IPS-NIHi11 (cell line): ENCODE measurements at places on chromosomes 12 and 14.

DNA sequence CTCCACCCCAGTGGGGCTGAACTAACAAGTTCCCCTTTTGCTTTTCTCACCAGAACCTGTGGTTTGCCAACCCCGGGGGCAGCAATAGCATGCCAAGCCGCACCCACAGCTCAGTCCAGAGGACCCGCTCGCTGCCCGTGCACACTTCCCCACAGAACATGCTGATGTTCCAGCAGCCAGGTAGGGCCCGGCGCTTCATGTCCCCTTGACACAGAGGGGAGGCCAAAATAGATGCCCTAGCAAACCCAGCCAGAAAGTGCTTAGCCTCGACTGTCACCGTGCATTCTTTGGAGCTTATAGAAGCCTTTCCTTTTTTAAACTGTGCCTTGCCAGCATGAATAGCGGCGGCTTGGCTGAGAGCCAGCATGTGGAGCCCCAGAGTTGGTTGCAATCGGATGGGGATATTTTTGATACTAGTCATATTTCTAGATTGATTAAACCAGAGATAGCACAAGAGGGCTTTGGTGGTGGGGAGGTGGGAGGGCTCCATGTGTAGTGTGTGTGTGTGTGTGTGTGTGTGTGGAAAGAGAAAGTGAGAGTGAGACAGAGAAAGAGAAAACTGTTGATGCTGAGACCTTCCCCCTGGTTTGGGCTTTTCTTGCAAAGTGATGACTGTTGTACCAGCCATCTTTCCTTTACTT lies 126.1 kb downstream of the GCH1 start:
- DNase-seq, result no peak

DNA sequence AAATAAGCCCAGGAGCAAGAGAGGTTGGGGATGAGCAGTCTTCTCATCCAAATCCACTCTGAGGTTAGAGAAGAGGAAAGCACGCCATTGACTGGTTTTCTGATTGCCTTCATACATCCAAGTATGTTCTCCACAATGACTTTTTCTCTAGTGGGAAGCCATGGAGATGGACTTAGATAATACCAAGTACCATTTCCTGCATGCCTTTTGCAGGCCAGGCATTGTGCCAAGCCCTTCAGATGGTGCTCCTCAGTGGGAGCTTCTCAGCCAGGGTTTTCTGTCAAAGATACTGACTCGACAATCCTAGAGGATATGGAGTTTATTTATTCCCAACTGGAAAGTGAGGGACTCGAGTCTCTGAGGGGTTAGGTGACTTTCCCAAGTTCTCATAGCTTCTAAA lies 218.0 kb downstream of the ZFP36L1 start:
- DNase-seq, result no peak

DNA sequence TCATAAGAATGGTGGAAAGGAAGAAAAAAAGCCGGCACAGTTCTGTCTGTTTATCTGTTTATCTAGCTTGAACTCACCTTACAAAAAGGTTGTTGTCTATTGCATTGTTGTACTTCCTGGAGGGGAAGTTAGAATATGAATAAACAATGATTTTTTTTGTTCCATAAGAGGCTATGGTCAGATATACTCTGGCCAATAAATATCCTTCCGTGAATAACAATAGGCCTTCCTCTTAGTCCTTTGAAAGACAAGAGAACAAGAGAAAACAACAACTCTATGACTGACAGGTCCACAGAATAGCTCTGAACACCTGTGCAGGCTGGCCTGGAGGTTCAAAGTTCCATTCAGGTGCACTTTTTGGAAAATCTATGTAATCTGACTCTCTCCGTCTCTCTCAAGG lies 192.8 kb upstream of the KRR1 start:
- DNase-seq, result no peak

DNA sequence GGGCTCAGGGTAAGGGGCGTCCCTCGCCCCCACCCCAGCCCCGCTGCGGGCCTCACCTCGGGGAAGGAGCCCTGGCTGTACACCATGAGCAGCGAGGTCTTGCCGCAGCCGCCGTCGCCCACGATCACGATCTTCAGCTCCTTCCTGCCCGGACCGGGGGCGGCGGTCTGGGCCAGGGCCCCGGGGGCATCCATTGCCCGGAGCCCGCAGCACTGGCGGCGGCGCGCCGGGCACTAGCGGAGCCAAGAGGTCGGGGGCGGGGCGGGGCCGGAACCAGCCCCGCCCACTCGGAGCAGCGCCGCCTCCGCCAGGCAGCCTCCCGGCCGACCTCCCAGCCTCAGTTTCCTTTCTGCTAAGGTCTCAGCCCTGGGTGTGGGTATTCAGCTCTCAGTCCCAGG lies at the start of gene RHOF:
Gene RHOF, minus strand, starts transcription at position 249 of the 398 bp plus-strand sequence. Its CDS starts 55 bp downstream, at position 194.
- DNase-seq, result peak; percentile 81

DNA sequence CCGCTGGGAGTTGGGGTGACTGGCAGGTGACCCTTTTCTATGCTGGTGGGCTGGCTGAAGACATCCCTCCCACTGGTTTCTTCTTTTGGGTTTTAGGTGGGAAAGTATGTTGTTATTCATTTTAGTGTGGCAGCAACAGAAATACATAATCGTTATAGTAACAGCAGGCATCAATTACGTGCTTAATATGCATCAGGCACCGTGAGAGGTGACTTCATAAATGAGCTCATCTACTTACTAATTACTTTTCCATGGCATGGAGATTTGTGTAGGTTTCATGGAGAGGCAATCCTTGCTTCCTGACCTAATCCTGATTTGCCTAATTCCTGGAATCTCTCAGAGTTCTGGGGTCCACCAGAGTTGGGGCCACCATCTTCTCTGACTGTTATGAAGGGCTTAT lies 13.4 kb upstream of the CELA1 start:
- no peak for DNase-seq

- no peak for DNase-seq
These were observed 112.8 kb downstream of the DAD1 start for GRCh38 chr14:22476005-22476751.

GRCh38 chr14:39447175-39447661 lies 15.0 kb upstream of the FBXO33 start:
- no peak for DNase-seq
